H7 (cell line): ENCODE measurements at places on chromosomes 2 and 18. TPM values are rescaled to one million over a fixed set of nuclear protein-coding genes. Genes with fewer than 3 reads are reported as not detected.

The PAIP2B gene
- total RNA-seq, result 3.7 and 5.7 TPM in 2 replicates

The POTEC gene
- total RNA-seq, result not detected in 2 replicates

The CRYBA2 gene
- total RNA-seq, result not detected in 2 replicates

The LIPG gene
- 5.5 and 7.2 TPM in 2 replicates for total RNA-seq

The MPPE1 gene
- total RNA-seq, result 11.4 and 15.4 TPM in 2 replicates

The GALNT3 gene
- total RNA-seq, result 8.0 and 17.1 TPM in 2 replicates

The STAM2 gene
- total RNA-seq, result 7.8 and 11.6 TPM in 2 replicates

The VWA3B gene
- total RNA-seq, result 1.0 TPM in 1 of 2 replicates, not detected in the other

The TCF7L1 gene
- 9.9 and 10.7 TPM in 2 replicates for total RNA-seq

The CAPN14 gene
- 0.11 and 0.17 TPM in 2 replicates for total RNA-seq

The OSBPL6 gene
- 8.6 and 9.2 TPM in 2 replicates for total RNA-seq

The SCN2A gene
- total RNA-seq, result under 0.01 TPM in 1 of 2 replicates, not detected in the other

The CIDEA gene
- 0.15 TPM in 1 of 2 replicates, not detected in the other for total RNA-seq

The REG1B gene
- not detected in 2 replicates for total RNA-seq

The MATN3 gene
- total RNA-seq, result 1.8 and 3.6 TPM in 2 replicates

The DSG1 gene
- 0.14 TPM in 1 of 2 replicates, not detected in the other for total RNA-seq

The ATOH8 gene
- total RNA-seq, result 0.33 and 1.1 TPM in 2 replicates

The TYMS gene
- 30.2 and 44.8 TPM in 2 replicates for total RNA-seq

The AGXT gene
- total RNA-seq, result not detected in 2 replicates

The GPR75 gene
- 0.45 and 0.81 TPM in 2 replicates for total RNA-seq

The TEKT4 gene
- total RNA-seq, result not detected in 2 replicates

The PTMA gene
- 2,153 and 2,302 TPM in 2 replicates for total RNA-seq

The SLC16A14 gene
- total RNA-seq, result 1.3 and 2.1 TPM in 2 replicates

The SERPINB7 gene
- total RNA-seq, result not detected in 2 replicates

The ZDBF2 gene
- total RNA-seq, result 10.1 and 17.2 TPM in 2 replicates

The ACVR1C gene
- 0.14 and 1.0 TPM in 2 replicates for total RNA-seq

The GPC1 gene
- total RNA-seq, result 28.4 and 32.0 TPM in 2 replicates

The SLC14A1 gene
- total RNA-seq, result not detected in 2 replicates

The GKN1 gene
- not detected in 2 replicates for total RNA-seq

The IL18RAP gene
- not detected in 2 replicates for total RNA-seq

The TTN gene
- total RNA-seq, result 0.55 and 0.80 TPM in 2 replicates

The VWC2L gene
- 0.33 TPM in 1 of 2 replicates, not detected in the other for total RNA-seq

The ASXL3 gene
- total RNA-seq, result 0.07 and 0.63 TPM in 2 replicates

The VAMP5 gene
- 1.00 and 1.4 TPM in 2 replicates for total RNA-seq

The COPS9 gene
- 187 and 204 TPM in 2 replicates for total RNA-seq

The SP140 gene
- total RNA-seq, result 0.55 TPM in 1 of 2 replicates, not detected in the other

The CHRNG gene
- total RNA-seq, result not detected in 2 replicates

The PPP1R1C gene
- 0.89 and 1.3 TPM in 2 replicates for total RNA-seq

The C2orf78 gene
- 0.15 TPM in 1 of 2 replicates, not detected in the other for total RNA-seq

The ESCO1 gene
- 27.4 and 45.4 TPM in 2 replicates for total RNA-seq

The ASNSD1 gene
- 45.4 and 51.9 TPM in 2 replicates for total RNA-seq

The SIX3 gene
- total RNA-seq, result 1.7 and 3.0 TPM in 2 replicates

The SKOR2 gene
- 0.07 and 0.15 TPM in 2 replicates for total RNA-seq

The NLRC4 gene
- total RNA-seq, result 0.10 TPM in 1 of 2 replicates, not detected in the other

The CD8A gene
- not detected in 2 replicates for total RNA-seq

The LYPD6 gene
- total RNA-seq, result 2.9 and 3.0 TPM in 2 replicates

The SCTR gene
- not detected in 2 replicates for total RNA-seq

The C2orf72 gene
- total RNA-seq, result 0.69 and 1.2 TPM in 2 replicates

The RAB27B gene
- 0.11 TPM in 1 of 2 replicates, not detected in the other for total RNA-seq

The C1GALT1C1L gene
- total RNA-seq, result not detected in 2 replicates

The MZT2B gene
- 268 and 277 TPM in 2 replicates for total RNA-seq

The UGT1A5 gene
- not detected in 2 replicates for total RNA-seq

The MYO7B gene
- total RNA-seq, result not detected in 2 replicates

The NOTO gene
- not detected in 2 replicates for total RNA-seq

The NRBP1 gene
- 150 and 162 TPM in 2 replicates for total RNA-seq

The GRHL1 gene
- 0.30 and 1.2 TPM in 2 replicates for total RNA-seq

The SP9 gene
- total RNA-seq, result 0.10 and 0.15 TPM in 2 replicates

The ZSCAN30 gene
- total RNA-seq, result 6.2 and 8.2 TPM in 2 replicates

The ST8SIA5 gene
- total RNA-seq, result 0.38 and 0.52 TPM in 2 replicates
